ENCODE measurements at places on chromosomes 6 and 20.

GRCh38 chr20:64140956-64141355, 23.3 kb upstream of the MYT1 start:
- no peak for DNase-seq

GRCh38 chr20:59746155-59746554, 141.8 kb downstream of the PHACTR3 start:
- DNase-seq: no peak

GRCh38 chr6:144467172-144467762, 182.1 kb downstream of the UTRN start:
- no peak for DNase-seq

- DNase-seq: no peak
Measured at GRCh38 chr20:59940956-59941294, 736 bp downstream of the FAM217B start.

DNA sequence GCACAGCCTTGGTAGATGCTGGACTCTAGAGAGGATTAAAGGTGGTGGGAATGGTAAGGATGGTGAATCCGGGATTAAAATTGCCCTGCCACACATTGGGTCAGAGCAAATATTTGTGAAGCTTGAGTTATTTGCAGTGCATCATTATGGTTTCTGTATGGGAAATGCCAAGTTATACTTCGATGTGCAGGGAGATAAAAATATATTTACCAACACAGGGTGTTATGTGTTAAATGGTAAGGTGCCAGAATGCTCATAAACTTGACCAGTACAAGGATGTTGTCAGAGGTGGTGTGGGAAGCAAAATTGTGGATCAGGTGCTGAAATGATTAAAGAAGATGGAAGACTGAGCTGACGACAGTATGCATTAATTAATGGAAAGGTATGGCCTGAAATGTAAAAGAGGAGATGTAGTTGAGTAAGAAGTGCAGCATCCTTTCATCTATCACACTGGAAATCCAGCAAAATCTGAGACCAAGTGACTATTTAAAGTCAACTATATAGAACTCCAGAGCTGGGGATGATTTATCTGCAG, 262.3 kb downstream of the ADGB start:
- no peak for DNase-seq

DNA sequence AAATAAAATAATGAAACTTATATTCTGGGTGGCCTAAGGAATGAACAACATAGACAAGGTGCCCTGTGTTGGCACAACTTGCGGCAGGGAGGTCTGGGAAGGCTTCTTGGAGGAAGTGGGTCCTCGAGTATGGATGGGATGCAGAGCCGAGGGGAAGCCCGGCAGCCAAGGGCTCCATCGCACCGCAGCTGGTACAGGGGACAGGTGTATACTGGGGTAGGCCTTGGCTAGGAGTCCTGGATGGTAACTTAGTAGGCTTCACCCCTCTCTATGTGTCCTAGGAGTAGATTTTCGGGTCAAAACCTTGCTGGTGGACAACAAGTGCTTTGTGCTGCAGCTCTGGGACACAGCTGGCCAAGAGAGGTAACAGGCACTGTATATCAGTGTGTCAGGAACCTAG, 28.0 kb downstream of the RAB44 start:
- peak; percentile 14 for DNase-seq

- no peak for DNase-seq
Measured at GRCh38 chr6:40232698-40233097, 298.4 kb upstream of the MOCS1 start.

DNA sequence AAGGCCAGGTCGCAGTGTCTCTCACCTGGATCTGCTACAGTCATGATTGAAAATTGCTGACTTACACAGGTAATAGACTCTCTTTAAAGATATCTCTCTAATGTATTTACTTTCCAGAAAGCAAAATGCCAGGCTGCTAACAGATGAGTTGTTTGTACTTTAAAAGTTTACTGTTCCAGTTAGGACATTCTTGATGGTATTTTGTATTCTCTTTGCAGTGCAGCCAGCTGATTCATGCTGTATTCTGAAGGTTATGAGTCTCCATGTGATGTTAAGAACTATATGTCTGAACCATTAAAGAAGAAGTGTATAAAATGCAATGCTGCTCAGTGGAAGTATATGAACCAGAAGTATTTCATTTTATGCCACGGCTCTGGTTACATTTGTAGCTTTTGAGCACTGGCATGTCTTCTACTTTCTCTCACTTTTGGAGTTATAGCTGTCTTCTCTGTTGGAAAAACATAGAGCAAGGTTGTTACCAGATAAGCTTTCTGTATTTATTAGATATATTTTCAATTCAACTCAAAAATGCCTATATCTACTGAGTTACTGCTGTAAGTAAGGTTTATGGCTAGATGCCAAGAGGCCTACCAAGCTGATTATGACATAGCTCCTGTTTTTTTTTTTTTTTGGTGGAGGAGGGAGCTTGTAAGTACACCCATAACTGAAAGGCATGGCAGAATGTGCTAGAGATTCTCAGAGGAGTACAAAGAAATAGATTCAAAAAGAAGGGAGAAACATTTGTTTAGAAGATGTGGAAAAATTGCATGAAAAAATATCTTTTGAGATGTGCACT, 130.5 kb upstream of the MAN1A1 start:
- no peak for DNase-seq

- no peak for DNase-seq
Measured at GRCh38 chr20:61698598-61699494, 366.8 kb downstream of the TAF4 start.

DNA sequence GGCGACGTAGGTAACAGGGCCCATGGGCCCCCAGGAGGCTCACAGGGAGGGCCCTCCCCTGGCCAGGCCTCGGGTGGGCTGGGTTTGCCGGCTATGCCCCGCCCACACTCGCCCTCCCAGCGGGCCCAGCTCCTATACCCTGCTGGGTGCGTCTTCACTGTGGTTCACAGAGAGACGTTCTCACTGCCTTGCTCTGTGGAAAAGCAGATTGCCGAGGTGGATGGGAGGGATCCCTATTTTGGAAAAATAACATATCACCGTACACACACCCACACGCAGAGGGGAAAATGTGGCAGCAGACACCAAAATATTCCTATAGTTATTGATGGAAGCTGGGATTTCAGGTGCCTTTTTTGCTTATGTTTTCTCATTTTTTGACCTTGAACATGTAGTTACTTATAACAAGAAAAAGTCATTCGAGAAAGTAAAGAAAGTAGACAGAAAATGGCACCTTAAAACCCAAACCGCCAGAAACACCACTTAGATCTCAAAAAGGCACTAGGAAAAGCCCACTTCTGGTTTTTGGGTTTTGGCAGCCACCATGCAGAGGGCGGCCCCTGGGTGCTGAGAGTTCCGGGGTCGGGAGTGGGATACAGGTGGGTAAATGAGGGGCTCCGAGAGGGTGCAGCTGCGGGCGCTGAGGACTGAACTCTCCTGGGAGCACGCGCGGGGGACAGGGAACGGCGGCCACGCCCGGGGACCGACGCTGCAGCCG, 49.4 kb downstream of the TMEM242 start:
- DNase-seq: no peak

DNA sequence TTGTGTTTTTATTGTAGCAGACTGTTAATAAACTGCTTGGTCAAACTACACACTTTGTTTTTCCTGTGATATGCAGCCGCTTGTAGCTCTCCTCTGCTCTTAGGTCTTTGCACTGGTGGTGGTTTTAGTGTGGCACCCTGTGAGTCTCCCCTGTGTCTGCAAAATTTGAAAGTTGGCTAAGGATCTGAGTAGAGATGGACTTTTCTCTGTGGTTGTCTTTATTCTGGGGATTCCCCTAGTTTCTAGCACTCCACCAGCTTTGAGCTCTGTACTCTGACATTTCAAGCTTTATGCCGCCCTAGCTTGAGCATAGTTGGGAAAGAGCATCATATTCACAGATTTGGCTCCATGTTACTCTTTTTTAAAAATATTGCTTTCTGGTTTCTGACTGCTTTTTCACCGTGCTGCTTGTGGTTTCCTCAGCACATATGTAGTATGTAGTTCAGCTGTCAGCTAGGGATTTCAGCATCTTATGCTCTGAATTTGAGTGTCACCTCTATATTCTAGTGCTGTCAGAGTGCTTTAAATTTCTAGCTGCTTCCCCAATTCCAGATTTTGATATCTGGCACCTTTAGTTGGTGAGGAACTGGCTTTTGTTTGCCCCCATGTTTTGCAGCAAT, 25.4 kb downstream of the CDYL start:
- no peak for DNase-seq

- DNase-seq: no peak
Measured at GRCh38 chr6:13695252-13695651, 16.4 kb downstream of the RANBP9 start.

GRCh38 chr20:11902285-11902697, 15.4 kb upstream of the BTBD3 start:
- no peak for DNase-seq

- no peak for DNase-seq
Measured at GRCh38 chr6:158911746-158912480, 88.1 kb downstream of the RSPH3 start.

GRCh38 chr20:59850018-59850641, 83.3 kb downstream of the SYCP2 start:
- no peak for DNase-seq

DNA sequence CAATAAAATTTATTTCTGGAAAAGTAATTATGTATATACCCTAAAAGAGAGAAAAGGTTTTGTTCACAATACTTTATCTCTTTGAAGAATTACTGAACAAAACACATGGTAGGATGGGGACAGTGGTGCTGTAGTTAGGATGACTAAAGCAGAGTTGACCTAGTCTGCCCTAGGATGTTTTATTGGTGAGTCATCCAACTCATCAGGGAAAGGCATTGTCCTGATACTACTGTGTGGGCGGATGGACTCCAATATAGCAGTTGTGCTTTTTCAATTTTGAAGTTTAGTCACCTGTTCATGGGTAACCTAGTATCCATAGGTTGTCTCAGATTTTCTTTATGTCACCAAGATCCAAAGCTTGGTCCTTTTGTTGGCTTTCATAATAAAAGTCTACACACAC, 53.3 kb upstream of the EYS start:
- no peak for DNase-seq

DNA sequence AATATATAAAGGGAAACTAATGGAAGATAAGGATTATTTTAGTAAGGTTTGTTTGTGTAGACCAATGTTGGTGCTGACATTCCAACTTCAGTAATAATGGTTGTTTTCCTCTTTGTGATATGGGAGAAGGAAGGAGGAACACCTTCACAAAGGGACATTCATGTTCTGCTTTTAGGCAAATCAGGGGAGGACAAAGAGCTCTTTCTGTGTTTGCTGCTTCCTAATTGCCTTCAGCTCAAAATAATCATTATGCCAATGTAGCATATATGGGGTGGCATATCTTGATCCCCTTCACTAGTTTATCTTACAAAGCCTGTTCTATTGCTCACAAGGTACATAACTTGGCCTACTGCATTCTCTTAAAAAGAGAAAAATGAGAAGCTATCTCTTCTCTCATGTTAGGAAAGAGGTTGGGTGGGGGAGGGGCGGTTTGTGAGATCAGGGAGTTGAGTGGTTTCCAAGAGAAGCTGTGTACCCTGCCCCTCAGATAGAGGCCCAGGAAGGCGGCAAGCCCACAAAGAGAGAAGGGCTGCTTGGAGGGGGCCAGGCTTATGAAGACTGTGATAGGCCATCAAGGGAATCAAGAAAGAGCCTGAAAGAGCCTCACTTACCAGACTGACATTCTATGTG, 4.7 kb upstream of the ADGRG6 start:
- no peak for DNase-seq

DNA sequence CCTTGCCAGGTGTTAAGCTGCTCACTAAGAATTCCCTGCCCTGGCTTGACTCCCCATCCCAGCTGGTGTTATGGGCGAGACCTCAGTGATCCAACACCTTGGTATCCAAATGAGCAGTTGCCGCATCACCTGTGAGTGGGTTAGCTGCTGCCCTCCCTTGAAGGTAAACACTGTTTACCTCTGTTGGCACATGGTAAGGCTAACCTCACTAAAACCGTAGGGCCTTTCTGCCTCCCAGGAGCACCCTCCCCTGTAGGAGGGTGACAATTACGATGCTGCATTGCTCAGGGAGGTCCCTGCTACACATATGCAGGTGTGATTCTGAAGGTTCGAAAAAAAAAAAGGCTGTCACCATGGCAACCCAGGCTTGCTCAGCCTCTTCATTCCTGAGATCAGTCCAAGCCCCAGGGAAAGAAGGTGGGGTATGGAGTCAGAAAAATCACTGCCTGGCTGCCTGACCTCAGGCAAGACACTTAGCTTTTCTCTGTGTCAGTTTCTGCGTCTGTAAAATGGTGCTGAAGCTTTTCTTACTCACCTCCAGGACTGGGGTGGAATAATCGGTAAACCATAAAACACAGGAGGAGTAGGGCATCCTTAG, 19.5 kb downstream of the PNPLA1 start:
- DNase-seq: no peak

GRCh38 chr20:1579488-1579887, 22.0 kb upstream of the SIRPD start:
- no peak for DNase-seq

GRCh38 chr20:62707921-62708521, 615 bp upstream of the NTSR1 start:
- no peak for DNase-seq

DNA sequence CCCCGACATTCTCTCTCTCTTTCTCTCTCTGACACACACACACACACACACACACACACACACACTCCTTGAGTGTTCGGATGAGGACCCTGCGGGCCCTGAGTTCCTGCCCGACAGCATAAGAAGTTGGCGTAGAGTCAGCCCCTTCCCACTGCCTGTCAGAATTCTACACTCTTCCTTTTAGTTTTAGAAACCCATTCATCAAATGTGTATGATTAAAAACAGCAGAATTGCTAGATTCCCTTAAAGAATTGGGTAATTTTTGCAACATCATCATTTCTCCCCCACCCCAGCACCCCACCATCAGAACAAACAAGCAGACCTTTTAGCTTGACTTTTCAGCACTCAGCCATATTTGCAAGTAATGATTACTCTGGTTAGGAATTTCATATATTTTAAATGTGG, 322.8 kb downstream of the FARS2 start:
- peak; percentile 74 for DNase-seq

GRCh38 chr20:59984541-59984940, 26.3 kb downstream of the CDH26 start:
- no peak for DNase-seq

- no peak for DNase-seq
Measured at GRCh38 chr20:37234254-37234581, 27.4 kb downstream of the GHRH start.

DNA sequence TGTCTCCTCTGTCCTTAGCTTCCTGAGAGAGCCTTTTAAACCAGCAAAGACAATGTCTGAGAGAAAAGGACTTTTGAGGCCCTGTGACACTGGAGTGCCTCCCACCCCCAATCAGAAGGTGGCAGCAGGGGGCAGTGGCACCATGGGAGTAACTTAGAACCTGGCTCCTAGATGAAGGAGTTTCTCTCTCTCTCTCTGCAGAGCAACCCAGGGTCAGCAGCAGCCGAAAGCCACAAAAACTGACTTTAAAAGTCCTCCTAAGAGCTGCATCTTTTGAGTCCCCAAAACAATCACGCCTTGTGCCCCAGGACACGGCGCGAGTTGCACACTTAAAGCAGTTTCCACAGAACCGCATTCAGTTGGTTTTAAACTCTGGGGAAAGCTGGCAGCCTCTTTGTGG, 5.3 kb upstream of the TCP11 start:
- peak; percentile 52 for DNase-seq

Measured in right hindlimb (tissue), 1 donor.